RPMI8226 (cell line): ENCODE measurements at places on chromosomes 4 and X.

DNA sequence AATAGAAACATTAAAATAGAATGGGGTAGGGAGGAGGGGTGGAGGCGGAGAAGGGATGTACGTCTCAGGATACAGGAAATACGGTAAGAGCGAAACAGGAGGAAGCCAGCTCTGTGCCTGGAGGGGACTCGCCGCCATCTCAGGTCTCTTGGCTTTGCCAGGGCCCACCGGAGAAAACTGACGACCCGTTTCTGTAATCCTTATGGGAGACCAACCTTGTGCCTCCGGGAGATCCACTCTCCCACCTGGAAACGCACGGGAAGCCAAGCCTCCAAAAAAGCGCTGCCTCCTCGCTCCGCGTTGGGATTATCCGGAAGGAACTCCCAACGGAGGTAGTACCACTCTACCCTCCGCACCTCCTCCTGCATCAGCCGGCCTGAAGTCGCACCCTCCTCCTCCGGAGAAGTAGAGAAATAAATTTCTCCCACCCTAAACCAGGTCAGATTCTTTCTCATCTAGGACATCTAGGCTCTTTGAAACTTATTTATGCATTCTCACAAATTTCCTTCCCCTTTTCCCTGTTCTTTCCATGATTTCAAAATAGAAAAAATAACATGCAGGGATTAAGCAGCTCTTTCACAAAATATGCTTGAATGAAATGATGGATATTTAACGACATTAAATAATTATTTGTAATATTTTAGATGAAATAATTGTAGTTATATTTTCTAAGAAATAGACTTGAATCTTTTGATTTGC, at the start of gene NBDY:
Gene NBDY (plus strand): TSS at position 92 of the 699 bp plus-strand sequence. CDS start 111 bp downstream, at position 203.
- peak; percentile 64 for DNase-seq

GRCh38 chrX:964831-965416, 247.5 kb downstream of the CRLF2 start:
- DNase-seq: peak; percentile 46

GRCh38 chr4:154487145-154487544, 4.5 kb downstream of the DCHS2 start:
- DNase-seq: no peak

DNA sequence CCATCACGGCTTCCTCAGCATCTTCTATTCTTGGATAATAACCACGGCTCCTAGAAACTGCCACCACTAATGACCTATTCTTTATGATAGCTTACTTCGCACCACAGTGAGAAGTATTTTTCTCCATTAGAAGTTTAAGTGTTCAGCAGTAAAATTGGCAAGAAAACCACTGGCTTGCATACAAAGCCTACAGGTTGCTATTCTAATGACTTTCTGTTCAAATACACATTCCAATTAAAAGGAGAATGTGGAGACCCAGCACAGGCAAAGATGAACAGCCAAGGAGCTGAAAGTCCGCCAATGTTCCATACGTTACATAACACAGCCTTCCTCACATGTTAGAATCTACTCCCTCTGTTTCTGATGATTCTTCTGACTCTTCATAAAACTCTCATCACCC, 875.0 kb upstream of the PRKX start:
- DNase-seq: no peak

GRCh38 chr4:189084671-189085070, 856.0 kb upstream of the FRG1 start:
- no peak for DNase-seq

DNA sequence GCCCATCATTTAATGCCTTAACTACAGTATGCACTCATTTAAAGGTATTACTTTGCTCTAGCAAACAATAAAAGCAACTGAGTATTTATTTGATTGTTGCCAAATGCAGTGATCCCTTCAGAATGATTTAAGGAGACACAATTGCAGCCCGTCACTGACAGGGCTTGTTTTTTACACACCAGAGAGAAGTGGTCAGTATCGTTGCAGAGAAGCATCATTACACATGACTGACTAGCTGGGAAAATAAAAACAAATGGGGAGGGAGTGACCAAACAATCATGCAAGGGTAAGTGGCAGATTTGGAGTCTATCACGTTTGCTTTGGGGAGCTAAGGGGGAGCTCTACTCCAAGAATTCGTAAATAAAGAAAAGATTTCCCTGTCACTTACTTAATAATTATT, 1685.3 kb upstream of the TENM3 start:
- no peak for DNase-seq

GRCh38 chrX:64842492-64842891, 133.8 kb downstream of the ZC4H2 start:
- DNase-seq: peak; percentile 54
